Activated naive CD4-positive, alpha-beta T cell (primary cell): ENCODE measurements at places on chromosomes 2 and 18.

DNA sequence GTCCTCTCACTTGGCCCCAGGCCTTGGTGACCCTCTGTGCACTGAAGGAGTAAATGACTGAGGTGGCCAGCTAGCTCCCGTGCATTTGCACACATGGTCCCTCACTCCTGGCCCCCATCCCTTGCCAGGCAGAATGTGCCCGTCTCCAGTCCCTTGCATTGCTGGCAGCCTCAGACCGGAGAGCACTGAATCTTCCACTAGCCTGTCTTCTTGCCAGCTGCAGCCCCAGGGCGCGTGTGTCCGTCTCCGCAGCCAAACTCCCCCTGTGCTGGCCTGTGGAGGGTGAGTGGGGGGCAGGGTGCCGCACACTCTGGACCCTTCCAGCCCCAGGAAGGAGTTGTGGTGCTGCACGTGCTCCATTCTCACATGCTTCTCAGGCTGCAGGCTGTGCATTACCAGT is 35.9 kb downstream of the INPP4A start:
- DNase-seq = no peak

DNA sequence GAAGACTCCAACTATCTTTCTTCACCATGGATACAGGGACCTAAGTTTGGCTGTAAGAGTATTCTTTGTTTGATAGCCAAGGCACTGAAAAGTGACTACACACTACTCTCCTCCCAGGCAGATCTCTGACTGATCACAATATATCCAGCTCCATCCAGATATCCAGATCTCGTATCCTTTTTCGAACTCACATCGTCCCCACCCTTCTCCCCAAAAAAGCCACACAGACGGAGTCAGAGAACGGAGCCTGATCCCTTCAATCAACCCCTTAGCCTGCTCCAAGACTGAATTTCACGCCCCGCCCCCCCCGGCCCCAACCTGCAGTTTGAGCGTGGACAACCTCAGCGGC is 533 bp downstream of the DHX57 start:
- no peak for DNase-seq

DNA sequence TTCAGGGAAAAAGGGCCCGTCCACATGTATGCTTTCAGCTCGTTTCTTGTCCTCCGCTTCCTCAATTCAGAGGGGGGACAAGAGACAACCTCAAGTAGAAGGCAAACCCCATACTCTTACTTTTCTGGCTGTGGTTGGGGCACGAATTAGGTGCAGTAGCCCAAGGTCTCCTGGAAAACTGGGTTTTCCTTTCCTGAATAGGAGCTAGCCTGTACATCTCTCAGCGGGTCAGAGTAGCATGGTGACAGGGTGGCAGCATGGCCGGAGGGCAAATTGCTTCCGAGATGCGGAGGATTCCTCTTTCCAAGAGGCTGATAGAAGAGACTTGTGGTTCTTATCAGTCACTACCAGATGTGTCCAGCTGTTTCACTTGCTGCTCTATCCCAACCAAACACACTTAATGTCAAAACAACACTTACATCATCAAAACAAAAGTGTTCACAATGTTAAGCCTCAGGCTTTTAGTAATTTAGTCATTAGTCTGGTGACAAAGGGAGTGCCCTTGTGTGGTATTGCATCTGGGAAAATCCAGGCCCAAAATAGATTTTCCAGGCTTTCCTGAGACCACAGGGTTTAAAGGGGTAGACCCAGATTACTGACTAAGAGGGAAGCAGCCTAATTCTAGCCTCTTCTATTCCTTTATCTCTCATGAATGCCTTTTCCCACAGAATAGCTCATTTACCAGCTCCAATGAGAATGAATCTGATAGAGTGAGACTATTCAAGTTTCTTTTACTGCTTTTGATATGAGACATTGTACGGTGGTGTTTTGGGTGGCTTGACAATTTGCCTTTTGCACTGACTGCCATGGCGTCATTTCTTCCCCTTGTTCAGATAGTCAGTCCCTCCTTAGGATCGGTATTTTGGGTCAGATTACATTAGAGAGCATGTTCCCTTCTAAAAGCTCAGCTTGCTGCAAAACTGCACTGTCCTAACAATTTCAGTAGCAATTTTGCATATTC is 162.0 kb downstream of the LTBP1 start:
- no peak for DNase-seq

DNA sequence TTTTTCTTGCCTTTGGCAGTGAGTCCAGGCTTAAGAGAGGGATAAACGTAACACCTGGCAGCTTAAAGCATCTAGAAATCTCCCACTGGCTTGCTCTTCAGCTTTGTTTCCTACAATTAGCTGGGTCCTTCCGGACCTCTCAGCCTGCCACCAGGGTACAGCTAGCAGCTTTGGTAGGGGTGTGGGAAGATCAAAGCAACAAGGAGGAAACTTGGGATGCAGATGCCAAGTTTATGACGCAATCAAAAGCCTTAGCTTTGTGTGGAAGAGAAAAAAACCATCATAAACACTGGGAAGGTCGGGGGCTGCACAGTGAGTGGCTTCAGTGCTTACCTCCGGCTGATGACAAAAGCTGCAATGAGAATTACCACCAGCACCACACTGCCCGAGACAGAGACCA is 116.9 kb downstream of the EPHA4 start:
- no peak for DNase-seq

DNA sequence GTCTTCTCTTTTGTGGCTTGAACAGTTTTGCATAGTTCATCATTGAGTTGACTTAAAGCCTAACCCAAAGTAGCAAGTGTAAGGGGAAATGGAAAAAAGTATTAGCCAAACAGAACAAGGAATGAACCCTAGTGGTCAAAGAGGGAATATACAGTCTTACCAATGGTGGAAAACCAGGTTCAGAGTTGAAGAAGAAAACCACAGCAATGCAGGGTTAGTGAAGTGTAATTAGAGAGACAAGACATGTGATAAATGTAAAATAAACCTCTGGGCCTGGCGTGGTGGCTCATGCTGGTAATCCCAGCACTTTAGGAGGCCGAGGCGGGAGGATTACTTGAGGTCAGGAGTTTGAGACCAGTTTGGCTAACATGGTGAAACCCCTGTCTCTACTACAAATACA is 2.4 kb downstream of the TTN start:
- no peak for DNase-seq

GRCh38 chr18:79801641-79802040 is 3.9 kb downstream of the KCNG2 start:
- DNase-seq = no peak
